NCI-H1417 treated with DMSO at 0.1 percent for 48 hours (cell line): ENCODE measurements at places on chromosomes 11 and 22.

DNA sequence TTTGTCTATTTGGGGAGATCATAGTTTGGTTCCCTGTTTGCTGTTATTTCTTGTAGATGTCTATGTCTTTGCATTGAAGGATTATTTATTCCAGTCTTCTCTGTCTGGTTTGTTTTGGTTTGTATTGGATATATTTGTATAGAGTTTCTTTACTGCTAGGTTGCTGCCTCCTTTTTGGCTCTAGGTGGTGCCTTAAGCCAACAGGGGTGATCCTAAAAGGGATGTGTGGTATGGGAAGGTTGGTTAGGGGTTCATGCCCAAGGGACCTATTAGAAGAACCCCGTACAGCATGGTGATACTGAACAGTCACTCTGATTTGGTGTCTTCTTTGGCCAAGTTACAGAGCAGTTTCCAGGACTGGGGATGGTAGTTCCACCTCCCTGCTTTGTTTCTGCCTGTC, 36.4 kb upstream of the PGR start:
- DNase-seq = no peak

- no peak for DNase-seq
Observed at GRCh38 chr11:12159351-12160099, 49.1 kb downstream of the MICAL2 start.

DNA sequence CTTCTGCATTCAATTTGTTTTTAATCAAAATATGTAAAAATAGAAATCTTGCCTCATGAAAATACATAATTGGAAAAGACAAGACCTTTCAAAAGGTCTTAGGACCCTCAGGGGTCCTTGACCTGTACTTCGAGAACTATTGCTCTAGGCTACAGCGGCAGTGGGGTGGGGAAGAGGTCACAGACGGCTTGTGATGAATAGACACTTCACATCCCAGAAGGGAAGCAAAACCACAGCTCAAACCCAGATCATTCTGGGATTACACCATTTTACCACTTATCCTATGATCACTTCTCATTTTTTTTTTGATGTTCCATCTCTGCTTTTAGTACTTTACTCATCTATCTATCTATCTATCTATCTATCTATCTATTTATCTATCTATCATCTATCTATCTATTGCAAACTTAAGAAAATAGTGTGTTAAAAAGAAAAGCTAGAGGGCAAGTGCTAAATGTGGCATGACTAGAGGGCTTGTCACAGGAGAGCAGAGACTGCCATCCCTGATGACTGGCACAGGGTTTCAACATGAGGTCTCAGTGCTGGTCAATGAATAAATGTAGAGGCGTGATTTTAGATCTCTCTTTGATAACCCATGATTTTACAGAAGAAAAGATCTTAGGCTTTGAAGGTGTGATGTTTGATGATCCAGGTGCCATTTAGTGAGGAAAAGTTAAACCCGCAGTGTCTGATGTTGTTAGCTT, 37.1 kb downstream of the RNF141 start:
- DNase-seq = no peak

DNA sequence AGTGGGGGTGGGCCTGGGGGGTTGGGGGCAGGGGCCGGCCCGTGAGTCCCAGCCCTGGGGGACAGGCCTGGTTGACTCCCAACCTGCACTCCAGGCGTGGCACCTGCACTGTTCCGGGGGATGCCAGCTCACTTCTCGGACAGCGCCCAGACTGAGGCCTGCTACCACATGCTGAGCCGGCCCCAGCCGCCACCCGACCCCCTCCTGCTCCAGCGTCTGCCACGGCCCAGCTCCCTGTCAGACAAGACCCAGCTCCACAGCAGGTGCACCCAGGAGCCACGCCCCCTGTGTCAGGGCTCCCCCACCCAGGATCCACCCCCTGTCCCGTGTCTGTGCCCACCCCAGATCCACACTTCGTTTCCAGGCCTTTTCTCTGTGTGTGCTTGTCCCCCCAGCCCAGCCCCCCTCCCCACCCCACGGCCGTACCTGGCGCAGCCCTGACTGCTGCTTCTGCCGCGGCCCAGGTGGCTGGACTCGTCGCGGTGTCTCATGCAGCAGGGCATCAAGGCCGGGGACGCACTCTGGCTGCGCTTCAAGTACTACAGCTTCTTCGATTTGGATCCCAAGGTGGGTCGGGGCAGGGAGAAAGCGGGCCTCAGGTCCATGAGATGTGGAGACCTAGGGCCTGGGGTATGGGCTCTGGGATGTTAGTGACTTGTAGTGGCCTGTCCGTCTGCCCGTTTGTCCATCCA, 4.8 kb downstream of the FERMT3 start:
- DNase-seq = no peak

DNA sequence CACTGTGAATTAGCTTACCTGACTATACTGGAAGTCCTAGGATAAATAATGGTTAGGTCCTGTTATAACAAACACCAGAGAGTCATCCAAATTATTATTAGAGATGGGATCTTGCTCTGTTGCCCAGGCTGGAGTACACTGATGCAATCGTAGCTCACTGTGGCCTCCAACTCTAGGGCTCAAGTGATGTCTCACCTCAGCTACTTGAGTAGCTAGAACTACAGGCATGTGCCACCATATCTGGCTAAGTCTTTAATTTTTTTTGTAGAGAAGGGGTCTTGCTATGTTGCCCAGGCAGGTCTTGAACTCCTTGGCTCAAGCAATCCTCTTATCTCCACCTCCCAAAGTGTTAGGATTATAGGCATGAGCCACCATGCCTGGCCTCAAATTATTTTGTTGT, 37.2 kb downstream of the OSBP start:
- no peak for DNase-seq

- DNase-seq = no peak
Observed at GRCh38 chr11:83938148-83938547, 652.0 kb upstream of the CCDC90B start.

DNA sequence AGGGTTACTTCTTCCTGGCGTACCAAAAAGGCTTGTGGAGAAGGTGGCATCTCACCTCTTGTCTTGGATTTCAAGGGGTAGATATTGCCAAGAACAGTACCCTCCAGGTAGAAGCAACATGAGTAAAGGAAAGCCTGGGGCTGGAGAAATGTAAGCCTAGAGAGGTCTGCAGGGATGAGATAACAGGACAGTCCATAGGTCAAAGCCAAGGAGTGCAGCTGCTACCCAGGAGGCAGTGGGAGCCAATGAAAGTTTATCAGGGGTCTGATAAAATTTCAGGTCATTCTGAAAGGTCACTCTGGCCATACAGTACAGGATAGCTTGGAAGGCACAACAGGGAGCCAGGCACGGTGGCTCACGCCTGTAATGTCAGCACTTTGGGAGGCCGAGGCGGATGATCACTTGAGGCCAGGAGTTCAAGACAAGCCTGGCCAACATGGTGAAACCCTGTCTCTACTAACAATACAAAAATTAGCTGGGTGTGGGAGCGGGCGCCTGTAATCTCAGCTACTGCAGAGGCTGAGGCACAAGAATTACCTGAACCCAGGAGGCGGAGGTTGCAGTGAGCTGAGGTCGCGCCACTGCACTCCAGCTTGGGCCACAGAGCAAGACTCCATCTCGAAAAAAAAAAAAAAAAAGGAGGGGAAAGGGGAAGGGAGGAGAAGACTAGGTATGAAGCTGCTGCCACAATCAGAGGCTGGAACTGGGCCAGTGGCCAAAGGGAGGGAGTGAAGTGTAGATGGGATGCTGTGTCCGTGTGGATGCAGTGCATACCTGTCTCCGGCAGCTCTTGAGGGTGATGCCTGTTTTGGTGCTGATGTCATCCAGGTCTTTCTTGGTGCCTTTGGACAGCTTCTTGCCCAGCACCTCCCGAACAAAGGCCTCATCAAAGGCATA, 1.2 kb downstream of the FIBP start:
- DNase-seq = no peak

GRCh38 chr11:35006389-35007128, 90.1 kb downstream of the PDHX start:
- no peak for DNase-seq

DNA sequence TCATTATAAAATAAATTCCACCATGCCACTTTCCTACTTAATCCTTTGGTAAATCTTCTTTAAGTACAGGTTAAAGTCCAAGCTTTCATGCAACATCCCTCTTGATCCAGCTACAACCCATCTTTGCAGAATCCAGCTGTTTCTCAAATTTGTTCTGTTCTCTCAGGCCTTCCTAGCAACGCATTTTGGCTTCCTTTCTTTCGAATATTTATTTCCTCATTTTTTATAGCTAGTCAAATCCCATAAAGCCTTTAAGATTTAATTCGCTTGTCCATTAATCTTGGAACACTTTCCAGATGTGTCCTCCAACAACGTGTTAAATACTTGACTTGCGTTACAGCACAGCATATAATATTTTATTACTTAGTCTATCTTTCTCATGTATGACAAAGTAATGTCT, 600.1 kb upstream of the CHORDC1 start:
- no peak for DNase-seq

GRCh38 chr11:117749541-117749910, 47.5 kb downstream of the DSCAML1 start:
- no peak for DNase-seq

- no peak for DNase-seq
Observed at GRCh38 chr22:50304528-50305392, 2.7 kb downstream of the PLXNB2 start.

DNA sequence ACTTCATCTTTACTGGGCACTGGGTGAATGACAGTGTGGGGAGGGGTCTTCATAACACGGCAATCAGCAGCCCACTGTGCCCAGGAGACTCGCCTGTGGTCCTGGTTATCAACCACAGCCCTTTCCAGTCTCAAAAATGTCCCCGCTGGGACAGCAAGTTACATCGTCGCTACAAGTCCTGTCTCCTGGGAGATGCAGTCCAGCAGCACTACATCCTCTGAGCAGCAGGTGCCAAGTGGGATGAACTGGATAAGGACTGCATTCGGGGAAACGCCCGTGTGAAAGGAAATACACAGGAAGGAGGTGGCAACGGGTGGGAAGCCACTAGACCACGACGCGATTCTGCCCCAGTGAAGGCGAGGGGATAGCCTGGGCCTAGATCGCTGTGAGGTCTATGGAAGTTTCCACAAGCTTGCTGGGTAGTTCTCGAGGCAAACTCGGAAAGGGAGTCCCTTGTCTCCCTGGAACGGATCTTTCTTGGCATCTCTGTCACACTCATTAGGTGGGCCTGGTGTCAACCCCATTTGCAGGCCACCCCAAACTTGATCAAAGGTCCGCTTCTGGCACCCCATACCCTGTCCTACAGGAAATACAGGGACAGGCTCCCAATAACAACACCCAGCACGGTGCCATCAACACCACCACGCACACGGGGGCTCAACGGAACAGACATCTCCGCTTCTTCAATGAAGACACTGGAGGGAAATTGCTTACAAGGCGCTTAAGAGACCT, 4.4 kb downstream of the ASCL2 start:
- no peak for DNase-seq

- no peak for DNase-seq
Observed at GRCh38 chr11:72394416-72394815, 39.9 kb downstream of the CLPB start.

DNA sequence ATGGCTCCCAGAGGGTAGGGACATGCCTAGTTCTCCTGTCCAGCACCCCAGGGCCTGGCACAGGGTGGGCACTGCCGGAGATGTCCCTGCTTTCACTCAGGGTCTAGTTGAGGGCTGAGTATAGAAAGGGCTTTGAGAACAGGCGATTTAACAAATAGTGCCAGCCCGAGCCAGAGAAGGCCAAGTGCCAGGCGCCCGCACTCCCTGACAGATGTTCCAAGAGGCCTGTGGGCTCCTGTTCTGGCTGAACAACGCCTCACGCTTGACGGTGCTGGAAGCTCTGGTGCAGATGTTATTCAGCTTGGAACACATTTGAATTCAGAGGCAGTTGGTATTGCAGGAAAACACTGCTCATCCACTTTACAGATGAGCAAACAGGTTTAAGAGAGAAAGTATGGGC, 46.5 kb downstream of the NFAM1 start:
- no peak for DNase-seq

- DNase-seq = no peak
Observed at GRCh38 chr11:45603946-45604682, 61.3 kb downstream of the CHST1 start.

DNA sequence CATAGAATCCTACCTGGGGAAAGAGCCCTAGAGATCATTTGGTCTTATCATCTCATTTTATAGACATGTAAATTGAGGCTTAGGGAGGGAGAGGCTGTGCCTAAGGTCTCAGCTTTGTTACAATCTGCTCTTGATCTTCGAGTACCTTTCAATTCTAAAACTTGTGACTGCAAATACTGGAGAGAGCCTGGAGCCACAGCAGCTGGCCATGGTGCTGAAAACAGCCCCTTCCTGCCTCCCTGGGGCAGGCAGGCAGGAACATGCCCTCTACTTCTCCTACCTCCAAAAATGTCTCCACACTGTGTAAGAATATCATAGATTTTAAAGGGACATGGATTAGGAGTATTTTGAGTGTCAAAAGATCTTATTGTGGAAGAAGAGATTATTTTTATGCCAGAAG, 52.2 kb downstream of the C22orf42 start:
- DNase-seq = no peak

- no peak for DNase-seq
Observed at GRCh38 chr11:6602096-6602940, 1.1 kb downstream of the RRP8 start.

- DNase-seq = no peak
Observed at GRCh38 chr11:34226210-34226609, 120.8 kb downstream of the NAT10 start.

DNA sequence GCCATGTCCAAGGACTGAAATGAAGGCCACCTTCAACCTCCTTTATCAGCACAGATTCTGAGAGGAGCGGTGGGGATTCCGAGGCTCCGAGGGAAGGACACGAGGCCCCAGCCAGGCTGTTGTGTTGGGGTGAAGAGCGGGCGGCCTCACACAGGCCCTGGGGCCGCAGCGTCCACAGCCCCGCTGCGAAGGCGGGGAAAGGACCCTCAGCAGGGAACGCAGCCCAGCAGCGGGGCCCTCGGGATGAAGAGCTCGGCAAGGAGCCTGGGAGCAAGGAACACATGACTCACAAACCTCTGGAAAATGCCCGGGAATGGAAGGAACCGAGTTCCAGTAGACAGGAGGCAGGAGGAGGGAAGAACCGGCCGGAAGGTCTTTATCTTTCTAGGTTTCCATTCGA, 227.2 kb downstream of the BRD1 start:
- DNase-seq = no peak
